Spleen (tissue), 13 donors: ENCODE measurements at places on chromosomes 16 and 17. TPM values are rescaled to one million over a fixed set of nuclear protein-coding genes. Genes with fewer than 3 reads are reported as not detected.

DNA sequence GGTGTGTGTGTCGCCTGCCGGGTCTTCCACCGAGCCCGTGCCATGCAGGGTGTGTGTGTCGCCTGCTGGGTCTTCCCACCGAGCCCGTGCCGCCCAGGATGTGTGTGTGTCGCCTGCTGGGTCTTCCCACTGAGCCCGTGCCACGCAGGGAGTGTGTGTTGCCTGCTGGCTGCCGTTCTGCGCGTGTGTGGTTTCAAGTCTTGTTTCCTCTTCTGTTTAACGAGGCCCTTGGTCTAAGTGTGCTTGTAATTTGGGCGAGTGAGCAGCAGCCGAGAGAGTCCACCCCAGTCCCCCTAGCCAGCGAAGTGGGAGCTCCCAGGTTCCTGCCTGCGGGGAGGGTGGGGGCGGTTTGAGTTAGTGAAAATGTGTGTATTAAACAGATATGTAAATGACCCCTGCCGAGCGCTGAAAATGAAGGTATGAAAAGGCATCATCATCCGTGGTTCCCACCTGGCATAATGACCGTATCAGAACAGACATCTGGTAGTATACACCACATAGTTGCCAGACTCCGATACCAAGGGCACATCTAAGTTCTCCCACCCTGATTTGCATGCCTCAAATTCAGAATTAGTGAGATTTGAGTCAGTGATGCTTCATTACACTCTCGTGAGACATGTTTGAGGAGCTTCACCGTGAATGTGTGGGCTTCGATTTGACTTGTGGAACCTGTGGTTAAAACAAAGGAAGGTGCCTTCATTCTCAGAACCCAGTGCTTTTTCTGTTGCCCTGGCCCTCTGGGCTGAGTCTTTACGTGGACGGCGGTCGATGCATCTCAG is 114.5 kb upstream of the CHMP6 start:
- no peaks in the 10 kb centered on the region for H3K27me3 ChIP-seq
- DNase-seq = peak; percentile 73
- H3K4me3 ChIP-seq = no peak overlapping the region
- H3K27ac ChIP-seq = no peak overlapping the region

- H3K27ac ChIP-seq = no peak overlapping the region
- no peak overlapping the region for H3K4me3 ChIP-seq
- H3K4me1 ChIP-seq = no peaks in the 10 kb centered on the region
- no peaks in the 10 kb centered on the region for H3K36me3 ChIP-seq
- DNase-seq = no peak
- no peaks in the 10 kb centered on the region for H3K27me3 ChIP-seq
Observed at GRCh38 chr17:59503500-59503899, 61.9 kb upstream of the DHX40 start.

DNA sequence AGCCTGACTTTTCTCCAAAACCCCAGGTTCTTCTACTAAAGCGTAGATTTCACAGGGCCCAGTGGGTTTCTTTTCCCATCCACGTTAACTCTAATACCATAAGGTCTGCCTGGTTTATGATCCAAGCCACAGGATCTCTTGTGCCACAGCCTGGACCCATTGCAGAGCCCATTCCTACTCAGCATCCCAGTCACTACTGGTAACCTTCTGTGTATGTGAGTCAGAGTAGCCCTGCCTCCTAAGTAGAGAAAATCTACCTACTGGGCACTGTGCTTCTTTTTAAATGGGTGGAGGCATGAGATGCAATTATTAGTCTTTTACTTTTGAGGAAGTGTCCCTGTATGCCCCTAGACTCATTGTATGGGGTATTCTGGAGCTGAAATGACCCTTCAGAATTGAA is 13.5 kb downstream of the CCL11 start:
- no peak overlapping the region for H3K27ac ChIP-seq
- peaks cover 12% of the 10 kb centered on the region for H3K4me1 ChIP-seq
- no peaks in the 10 kb centered on the region for H3K36me3 ChIP-seq
- no peak for DNase-seq
- H3K4me3 ChIP-seq = no peak overlapping the region

DNA sequence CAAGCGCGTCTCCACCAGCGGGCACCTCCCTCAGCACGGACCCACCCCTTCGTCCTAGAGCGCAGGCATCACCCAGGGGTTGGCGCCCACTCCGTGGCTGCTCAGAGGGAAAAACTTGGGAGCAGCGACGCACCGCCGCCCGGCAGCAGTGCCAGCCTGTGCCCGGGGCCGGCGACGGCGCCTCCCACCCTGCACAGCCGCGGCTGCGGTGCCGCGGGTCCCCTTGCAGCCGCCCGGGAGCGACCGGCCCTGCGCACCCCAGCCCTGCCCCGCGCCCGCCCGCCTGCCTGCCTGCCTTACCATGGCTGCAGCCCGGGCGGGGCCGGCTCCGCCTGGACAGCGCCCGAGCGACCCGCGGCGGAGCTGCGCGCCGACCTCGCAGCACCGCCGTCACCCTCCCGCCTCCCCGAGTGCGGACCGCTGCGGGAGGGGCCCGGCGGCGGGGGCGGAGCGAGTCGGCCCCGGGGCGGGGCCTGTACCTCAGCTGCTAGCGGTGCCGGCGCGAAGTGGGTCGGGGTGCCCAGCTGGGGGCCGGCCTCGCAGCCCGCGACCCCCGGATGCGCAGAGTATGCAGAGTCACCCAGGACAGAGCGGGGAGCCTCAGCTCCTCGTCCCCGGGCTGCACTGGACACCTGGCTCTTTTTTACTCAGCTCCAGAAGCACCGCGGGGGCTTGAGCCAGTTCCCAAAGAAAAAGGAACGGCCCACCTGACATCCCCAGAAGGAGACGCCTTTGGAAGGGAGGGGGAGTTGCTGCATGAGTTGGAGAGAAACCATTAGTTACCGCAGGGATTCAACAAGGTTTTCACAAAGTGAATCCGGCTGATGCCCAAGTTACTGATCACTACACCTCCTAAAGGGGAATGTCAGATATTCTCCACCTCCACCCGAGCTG is 17.5 kb upstream of the MTMR4 start:
- DNase-seq = peak; percentile 91
- H3K4me3 ChIP-seq = peak overlapping the region; percentile 59
- no peaks in the 10 kb centered on the region for H3K27me3 ChIP-seq

GRCh38 chr16:10225653-10226052 is 43.4 kb upstream of the GRIN2A start:
- DNase-seq = no peak
- H3K4me1 ChIP-seq = no peaks in the 10 kb centered on the region
- no peaks in the 10 kb centered on the region for H3K27me3 ChIP-seq
- no peak overlapping the region for H3K27ac ChIP-seq
- no peak overlapping the region for H3K4me3 ChIP-seq

DNA sequence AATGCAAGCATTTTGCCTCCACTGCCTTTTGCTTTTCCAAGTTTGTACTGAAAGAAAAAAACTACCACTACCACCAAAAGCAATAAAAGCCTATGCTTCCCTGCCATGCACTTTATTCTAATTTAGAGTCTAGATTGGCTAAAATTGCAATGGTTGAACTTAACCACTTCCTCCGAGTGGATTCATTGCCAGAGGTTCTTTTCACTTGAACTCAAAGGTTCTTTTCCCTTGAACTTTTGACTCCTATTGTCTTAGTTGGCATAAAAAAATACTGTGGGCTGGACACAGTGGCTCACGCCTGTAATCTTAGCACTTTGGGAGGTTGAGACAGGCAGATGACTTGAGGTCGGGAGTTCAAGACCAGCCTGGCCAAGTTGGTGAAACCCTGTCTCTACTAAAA is 319.8 kb upstream of the GOT2 start:
- no peak for DNase-seq
- H3K4me1 ChIP-seq = no peaks in the 10 kb centered on the region
- no peaks in the 10 kb centered on the region for H3K36me3 ChIP-seq
- no peak overlapping the region for H3K27ac ChIP-seq

DNA sequence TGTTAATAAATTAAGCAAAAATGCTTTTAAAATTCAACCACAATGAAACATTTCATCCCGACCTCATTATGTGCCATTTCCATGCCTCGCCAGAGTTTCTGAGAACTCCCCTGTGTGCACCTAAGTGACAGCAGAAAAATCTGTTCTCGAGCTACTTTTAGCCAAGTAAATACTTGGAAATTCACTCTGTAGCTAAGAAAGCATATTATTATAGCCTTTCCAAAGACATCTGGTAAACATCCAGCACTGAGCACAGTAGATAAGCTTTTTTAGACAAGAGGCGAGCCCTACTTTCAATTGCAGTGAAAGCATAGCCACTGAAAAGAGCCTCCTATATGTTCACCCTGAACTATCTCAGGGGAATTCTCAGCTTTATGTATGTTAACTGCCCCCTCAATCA is 242.8 kb upstream of the PSMD7 start:
- H3K27ac ChIP-seq = no peak overlapping the region
- H3K4me3 ChIP-seq = no peak overlapping the region
- H3K36me3 ChIP-seq = no peaks in the 10 kb centered on the region

- no peak overlapping the region for H3K4me3 ChIP-seq
- H3K36me3 ChIP-seq = no peaks in the 10 kb centered on the region
- no peak overlapping the region for H3K27ac ChIP-seq
- peaks cover 4% of the 10 kb centered on the region for H3K4me1 ChIP-seq
- no peaks in the 10 kb centered on the region for H3K27me3 ChIP-seq
Observed at GRCh38 chr17:81073967-81074839, 39.3 kb downstream of the BAIAP2 start.

NPIPA5 gene
- 13.6 TPM for total RNA-seq

IL34 gene
- 89.2 TPM for total RNA-seq

FTO gene
- 67.9 TPM for total RNA-seq
